ENCODE measurements at places on chromosomes 1 and 21. TPM values are rescaled to one million over a fixed set of nuclear protein-coding genes. Genes with fewer than 3 reads are reported as not detected.

DNA sequence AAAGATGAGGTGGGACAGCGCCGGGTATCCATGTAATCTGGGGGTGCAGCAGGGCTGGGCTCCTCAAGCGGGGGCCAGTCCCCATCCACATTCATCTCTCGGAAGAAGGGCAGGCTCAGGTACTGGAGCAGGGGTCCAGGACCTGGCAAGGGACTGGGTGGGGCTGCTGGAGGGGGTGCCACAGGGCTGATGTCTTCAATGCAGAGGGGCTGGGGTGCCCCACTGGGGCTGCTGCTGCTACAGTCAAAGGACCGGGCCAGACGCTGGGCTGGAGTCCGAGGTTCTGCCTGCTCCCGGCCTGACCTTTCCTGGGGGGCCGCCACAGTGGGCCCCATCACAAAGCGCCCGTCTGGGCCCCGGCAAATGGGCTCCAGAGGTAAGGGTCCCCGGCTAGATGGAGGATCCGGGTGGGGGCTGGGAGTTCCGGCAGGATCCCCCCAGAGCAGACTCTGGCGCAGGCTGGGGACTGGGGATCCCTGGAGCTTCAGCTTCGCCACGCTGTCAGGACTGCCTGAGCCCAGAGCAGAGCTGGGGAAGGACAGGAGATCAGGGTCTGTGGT is 3.3 kb upstream of the TAGLN2 start:
- no peak overlapping the region for H3K27ac ChIP-seq
- peaks cover 19% of the 10 kb centered on the region for H3K4me1 ChIP-seq
- H3K36me3 ChIP-seq: peaks cover 6% of the 10 kb centered on the region
- no peak overlapping the region for H3K4me3 ChIP-seq
- DNase-seq: no peak

DNA sequence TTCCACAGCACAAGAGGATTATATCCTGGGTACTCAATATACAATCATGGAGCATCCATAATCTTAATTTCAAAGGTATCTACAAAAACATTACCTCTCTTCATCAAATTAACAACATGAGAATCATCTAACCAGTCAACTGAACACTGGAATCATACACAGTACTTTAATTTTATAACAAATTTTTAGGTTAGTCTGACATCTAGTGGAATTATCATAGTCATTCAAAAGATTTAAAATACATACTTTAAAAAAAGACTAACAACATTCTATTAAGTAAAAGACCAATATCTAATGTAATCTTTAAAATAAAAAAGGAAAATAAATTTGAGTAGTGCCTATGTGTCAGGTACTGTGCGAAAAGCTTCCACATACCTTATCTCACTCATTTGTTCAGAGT is 16.8 kb upstream of the SH3GLB1 start:
- H3K27me3 ChIP-seq: peaks cover 10% of the 10 kb centered on the region
- no peak overlapping the region for H3K4me3 ChIP-seq
- H3K36me3 ChIP-seq: no peaks in the 10 kb centered on the region
- H3K4me1 ChIP-seq: no peaks in the 10 kb centered on the region

DNA sequence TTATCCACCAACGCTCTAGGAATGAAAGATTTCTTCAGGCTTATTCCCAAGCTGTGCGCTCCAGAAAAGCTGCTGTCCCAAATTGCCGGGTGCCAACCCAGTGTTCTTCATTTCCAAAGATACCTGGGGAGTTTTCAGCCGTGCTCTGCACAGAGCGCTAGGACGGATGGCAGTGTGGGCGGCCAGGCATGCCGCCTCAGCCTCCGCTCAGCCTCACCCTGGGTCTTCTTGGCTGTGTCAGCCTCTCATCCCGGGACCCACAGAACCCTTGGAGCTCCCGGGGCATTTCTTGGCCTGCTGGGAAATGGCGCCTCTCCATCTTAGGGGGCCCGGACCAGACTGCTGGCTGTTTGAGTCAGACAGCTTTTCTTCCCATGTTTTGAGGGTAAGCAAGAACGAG is 116.9 kb upstream of the SLC25A33 start:
- H3K4me3 ChIP-seq: no peak overlapping the region
- DNase-seq: no peak
- H3K4me1 ChIP-seq: peaks cover 52% of the 10 kb centered on the region

GRCh38 chr1:169110689-169111447 is 4.4 kb downstream of the ATP1B1 start:
- peak overlapping the region; percentile 85 for H3K4me3 ChIP-seq
- H3K27ac ChIP-seq: no peak overlapping the region
- peaks cover 36% of the 10 kb centered on the region for H3K36me3 ChIP-seq
- DNase-seq: no peak

DNA sequence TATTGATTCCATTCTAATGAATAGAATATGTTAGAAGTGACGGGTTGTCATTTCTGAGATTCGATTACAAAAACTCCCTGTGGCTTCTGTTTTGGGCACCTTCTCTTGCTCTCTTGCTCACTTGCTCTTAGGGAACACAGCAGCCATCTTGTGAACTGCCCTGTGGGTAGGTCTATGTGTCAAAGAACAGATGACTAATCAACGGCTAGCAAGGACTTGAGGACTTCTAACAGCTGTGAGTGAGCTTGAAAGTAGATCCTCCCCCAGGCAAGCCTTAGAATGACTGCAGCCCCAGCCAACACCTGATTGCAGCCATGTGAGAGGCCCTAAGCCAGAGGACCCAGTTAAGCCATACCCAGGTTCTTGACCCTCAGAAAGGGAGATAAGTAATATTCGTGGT is 49.3 kb downstream of the AZIN2 start:
- peaks cover 42% of the 10 kb centered on the region for H3K4me1 ChIP-seq
- H3K27me3 ChIP-seq: no peaks in the 10 kb centered on the region
- no peak for DNase-seq
- peak overlapping the region; percentile 41 for H3K27ac ChIP-seq

DNA sequence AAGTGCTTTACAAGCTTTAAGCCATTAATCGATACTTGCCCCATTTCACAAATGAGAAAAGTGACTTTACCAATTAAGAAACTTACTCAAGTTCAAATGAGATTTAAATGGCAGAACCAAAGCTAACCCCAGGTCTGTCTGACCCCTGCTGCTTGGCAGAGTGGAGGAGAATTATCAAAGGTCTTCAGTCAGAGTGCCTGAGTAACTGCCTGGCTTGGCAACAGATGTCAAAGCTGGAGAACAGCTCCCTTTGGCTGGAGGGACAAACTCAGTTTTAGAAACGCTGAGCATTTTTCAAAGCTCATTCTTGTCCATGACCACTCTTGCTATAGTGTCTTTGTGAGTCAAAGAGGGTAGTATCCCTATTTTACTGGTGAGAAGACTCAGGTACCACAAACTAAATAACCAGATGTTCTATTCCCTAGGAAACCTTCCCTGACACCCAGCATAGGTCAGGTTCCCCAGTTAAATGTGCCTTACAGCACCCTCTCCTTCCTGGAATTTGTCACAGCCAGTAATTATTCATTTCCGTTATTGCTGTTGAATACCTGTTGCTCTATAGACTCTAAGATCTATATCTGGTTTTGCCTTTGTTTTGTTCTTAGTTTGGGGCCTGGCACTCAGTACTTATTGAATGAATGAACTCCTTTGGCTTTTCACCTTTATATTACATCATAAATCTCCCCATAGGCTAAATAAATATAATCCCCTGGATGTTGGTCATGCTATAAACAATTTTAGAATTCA is 5.0 kb upstream of the BCAR3 start:
- peaks cover 4% of the 10 kb centered on the region for H3K4me1 ChIP-seq
- no peak for DNase-seq
- H3K27ac ChIP-seq: no peak overlapping the region
- H3K36me3 ChIP-seq: peaks cover 2% of the 10 kb centered on the region
- H3K4me3 ChIP-seq: no peak overlapping the region

DNA sequence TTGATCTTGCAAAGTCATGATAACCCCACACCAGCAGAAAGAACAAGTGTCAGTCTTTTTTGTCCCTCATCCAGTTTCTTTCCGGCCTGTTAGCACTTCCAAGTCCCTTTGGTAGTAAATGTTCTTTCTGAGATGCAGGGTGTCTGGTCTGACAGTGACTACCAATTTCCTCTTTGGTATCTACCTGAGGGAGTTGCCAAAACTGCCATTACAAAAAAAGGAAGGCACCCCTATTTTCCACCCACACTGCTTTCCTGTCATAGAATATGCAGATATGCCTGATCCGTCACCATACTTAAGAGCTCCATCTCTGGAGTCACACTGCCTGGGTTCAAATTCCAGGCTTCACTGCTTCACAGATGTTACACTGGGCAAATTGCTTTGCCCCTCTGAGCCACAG is 72.4 kb downstream of the ZNF281 start:
- peaks cover 2% of the 10 kb centered on the region for H3K27me3 ChIP-seq
- DNase-seq: no peak
- no peak overlapping the region for H3K4me3 ChIP-seq
- no peaks in the 10 kb centered on the region for H3K36me3 ChIP-seq

DNA sequence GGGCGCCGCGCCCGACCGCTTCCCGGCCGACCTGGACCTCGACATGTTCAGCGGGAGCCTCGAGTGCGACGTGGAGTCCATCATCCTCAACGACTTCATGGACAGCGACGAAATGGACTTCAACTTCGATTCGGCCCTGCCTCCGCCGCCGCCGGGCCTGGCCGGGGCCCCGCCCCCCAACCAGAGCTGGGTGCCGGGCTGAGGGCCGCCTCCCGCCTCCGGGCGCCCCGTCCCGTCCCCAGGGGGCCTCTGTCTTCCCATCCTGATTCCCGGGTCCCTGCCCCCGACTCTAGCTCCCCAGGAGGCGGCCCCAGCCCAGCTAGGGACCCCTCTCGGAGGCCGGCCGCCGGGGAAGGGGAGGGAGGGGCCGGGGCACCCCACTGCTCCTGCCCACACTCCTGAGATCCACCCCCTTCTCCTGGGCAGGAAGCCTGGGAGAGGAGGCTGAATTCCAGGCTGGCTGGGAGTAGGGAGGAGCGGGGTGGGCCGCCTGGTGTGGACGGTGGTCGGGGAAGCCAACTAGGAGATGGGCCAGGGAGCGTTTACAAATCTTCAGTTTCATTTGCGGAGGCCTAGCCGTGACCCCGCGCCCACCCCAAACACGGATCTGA is 21.4 kb downstream of the FOXO6 start:
- peak overlapping the region; percentile 15 for H3K4me3 ChIP-seq
- peaks cover 6% of the 10 kb centered on the region for H3K4me1 ChIP-seq
- DNase-seq: no peak
- peaks cover 53% of the 10 kb centered on the region for H3K27me3 ChIP-seq

GRCh38 chr1:104163912-104164476 is 414.3 kb downstream of the AMY1C start:
- no peaks in the 10 kb centered on the region for H3K36me3 ChIP-seq
- DNase-seq: no peak
- H3K4me1 ChIP-seq: no peaks in the 10 kb centered on the region

DNA sequence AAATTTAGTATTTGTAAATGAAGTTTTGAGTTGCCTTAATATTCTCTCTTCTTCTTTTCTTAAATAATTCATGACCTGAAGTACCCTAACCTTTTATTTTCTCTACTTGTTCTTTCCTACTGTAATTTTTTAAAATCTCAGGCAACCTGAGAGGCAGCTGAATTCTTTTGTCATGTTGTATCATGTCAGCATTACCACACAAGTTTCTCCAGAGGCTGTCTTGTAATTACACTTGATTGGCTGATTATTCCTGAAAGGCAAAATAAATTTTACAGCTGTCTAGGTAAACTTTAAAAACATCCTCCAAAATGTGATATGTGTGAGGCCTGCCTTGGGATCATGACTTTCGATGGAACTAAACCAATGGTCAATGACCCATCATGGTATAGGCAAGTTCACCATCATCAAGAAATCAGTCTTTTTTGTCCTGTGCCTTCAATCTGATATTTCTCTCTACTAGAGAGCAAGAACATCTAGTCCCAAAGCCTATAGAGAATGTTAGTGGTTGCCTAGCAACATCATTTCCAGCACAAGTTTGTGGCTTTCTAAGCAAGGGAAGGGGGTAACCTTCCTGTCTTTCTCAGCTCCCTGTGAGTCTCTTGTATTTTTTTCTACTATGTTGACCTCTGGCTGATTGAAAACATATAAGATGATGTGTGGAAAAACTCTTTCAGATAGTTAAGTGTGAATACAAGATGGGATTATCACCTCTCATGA is 115.5 kb downstream of the GABPA start:
- H3K27ac ChIP-seq: no peak overlapping the region
- no peak overlapping the region for H3K4me3 ChIP-seq
- no peak for DNase-seq
- no peaks in the 10 kb centered on the region for H3K36me3 ChIP-seq
- no peaks in the 10 kb centered on the region for H3K4me1 ChIP-seq
- peaks cover 6% of the 10 kb centered on the region for H3K27me3 ChIP-seq

- DNase-seq: no peak
- H3K27ac ChIP-seq: no peak overlapping the region
- no peak overlapping the region for H3K4me3 ChIP-seq
- H3K27me3 ChIP-seq: peaks cover 3% of the 10 kb centered on the region
Measured at GRCh38 chr1:68294367-68295066, 62.2 kb upstream of the WLS start.

GRCh38 chr1:162736184-162736583 is 54.3 kb upstream of the HSD17B7 start:
- no peaks in the 10 kb centered on the region for H3K27me3 ChIP-seq
- DNase-seq: no peak
- no peak overlapping the region for H3K4me3 ChIP-seq

GRCh38 chr1:113978863-113979702 is at the start of gene OLFML3:
OLFML3 (plus strand) TSS chr1:113979474; CDS start chr1:113979517, 43 bp downstream.
- H3K4me3 ChIP-seq: no peak within 1 kb of the TSS
- H3K36me3 ChIP-seq: peaks cover 18% of the 10 kb centered on the region
- H3K27me3 ChIP-seq: no peaks in the 10 kb centered on the region
- peak within 1 kb of the TSS; percentile 10 for H3K27ac ChIP-seq

DNA sequence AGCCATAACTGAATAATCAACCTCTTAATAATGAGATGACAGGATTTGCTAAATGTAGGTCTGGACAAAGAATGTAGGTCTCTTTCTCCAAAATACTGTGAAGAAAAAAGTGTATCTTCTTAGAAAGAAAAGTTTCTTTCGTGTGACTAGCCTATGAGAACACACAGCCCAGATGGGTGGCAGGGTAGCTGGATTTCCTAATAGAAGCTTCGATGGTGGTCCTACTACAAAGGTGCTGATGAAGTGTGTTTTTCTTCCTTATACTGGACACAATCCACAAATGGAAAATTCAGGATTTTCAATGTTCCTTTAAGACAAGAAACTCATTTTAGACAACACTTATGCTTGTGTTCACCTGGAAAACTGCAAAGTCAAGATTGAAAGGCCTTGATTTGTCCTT is 90.2 kb upstream of the ZNHIT6 start:
- H3K27me3 ChIP-seq: no peaks in the 10 kb centered on the region
- DNase-seq: no peak
- no peak overlapping the region for H3K4me3 ChIP-seq

Gene KRTAP21-2
- total RNA-seq: not detected

Gene MYBPH
- not detected for total RNA-seq

Gene TMEM183A
- total RNA-seq: 77.7 TPM

Gene CFHR1
- not detected for total RNA-seq

Gene WDR64
- total RNA-seq: not detected

Gene CNIH4
- 77.2 TPM for total RNA-seq

Gene LCE2C
- total RNA-seq: not detected

Gene CHIA
- not detected for total RNA-seq

All from activated CD4-positive, alpha-beta T cell treated with anti-CD3 and anti-CD28 coated beads, Interleukin-2, amount 10 ng/mL, durations not matched to agents 24 days and 14 days (primary cell).